D341Med (cell line): ENCODE measurements at places on chromosomes 6 and 20.

GRCh38 chr20:9515214-9515585 is 810 bp downstream of the LAMP5 start:
- DNase-seq: no peak

- no peak for DNase-seq
These were observed 22.0 kb downstream of the C6orf89 start for GRCh38 chr6:36907781-36908180.

DNA sequence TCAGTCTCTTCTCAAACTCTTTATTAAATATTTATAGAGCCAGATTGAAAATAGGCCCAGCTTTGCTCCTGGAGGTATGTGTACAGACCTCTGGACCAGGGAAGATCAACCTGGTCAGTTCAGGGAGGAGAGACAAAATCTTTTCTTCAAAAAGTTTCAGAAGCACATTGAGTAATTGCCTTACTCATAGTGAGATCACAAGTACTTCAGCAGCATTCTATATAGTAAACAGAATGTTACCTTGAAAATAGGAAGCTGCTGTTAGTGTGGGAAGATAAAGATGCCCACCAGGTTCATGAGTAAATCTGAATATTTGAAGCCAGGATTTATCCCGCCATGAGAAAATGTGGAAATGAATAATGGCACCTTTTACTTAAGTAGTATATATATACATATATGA is 665.9 kb upstream of the CITED2 start:
- no peak for DNase-seq

DNA sequence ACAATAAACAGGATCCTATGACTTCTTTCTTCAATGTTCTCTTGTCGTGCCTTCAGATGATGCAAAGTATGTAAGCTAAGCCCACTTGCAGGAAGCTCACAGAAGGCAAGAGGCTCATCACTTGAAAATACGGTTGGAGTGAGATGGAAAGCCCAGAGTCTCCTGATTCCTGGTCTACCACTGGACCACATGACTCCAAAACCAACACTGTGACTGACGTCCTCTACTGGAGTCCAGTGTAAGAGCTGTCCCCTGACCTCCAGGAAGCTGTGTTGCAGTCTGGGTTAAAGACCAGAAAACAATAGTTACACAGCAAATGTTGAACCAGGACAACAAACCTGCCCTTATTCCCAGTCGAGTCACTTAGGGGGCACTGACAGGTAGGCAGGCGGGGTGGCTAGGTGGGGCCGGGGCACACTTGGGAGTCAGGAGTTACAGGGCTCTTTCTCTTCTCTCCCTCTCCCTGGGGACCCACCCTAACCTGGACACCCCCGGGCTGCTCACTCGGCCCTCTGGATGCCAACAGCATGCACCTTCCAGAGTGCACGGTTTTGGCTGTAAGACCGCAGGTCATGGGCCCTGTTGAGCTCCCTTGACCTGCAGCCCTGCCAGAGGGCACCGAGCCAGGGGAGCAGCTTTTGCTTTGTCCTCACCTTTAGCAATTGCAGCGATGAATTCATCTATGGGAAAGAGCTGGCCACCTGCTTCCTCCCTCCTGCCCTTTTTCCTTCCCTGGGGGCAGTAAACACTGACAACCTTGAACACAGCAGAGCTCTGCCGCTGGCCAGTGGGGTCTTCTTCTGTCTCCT is 7.4 kb downstream of the PCK1 start:
- DNase-seq: no peak

DNA sequence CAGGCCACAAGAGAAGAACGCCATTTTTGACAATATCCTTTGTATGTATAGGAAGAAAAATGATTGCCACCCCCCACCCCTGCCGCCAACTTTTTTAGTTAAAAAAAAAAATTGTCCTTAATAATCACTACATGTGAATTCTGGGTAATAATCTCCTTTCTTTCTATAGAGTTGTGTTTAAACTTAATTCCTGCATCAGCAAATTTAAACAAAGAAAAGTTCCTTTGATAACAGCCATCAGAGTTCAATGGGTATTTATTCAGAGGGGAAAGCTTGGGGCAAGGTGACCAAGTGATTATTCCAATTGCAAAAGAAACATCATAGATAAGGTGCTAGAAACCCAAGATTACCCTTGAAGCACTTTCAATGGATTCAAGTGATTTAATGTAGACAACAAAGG is 47.0 kb downstream of the GCLC start:
- DNase-seq: no peak

DNA sequence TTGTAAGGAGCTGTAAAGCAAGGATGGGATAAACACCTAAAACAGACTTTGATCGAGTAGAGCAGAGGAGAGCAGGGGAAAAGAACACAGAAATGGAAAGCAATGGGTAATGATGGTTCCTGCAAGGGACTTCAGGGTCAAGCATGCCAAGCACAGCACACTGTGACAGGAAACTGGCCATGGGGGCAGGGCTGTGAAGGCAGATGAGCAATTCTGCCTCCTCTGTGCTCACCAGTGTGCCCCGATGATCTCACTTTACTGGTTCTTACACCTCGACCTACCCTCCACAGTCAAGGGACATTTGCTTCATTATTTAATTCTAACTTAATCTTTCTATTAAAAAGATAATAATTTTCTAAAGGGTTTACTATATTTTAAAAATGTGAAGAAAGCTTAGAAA is 21.6 kb upstream of the MYB start:
- no peak for DNase-seq

DNA sequence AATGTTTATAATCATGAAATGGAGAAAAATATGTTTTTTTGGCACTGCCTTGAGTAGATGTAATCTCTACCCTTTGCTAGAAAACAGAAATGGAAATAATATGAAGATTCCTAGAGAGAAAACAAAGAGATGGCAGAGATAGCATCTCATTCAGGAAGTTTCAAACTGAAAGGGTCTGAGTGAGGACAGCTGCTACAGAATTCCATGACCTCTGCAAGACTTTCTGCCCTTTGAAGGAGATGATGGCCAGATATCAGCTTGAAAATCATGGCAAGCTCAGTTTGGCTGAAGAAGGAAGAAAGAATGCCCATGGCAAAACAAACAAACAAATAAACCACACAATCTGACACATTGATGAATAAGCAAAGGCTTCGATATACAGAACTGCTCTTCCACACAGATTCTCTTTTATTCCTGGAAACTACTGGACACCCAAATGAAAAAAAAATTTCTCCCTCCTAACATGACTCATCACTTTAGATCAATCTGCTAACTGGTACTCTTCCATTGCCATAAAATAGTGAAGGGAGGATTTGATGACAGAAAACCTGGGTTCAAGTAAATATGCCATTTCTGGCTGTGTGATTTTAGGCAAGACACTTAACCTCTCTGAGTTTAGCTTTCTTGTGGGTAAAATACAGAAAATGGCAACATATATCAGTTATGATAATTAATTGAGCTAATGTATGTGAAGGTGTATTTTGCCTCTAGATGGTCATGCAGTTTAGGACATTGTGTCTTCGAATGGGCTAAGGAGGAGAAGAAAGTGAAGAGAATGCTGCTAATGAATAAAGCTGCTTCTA is 105.9 kb upstream of the SPACA1 start:
- no peak for DNase-seq

DNA sequence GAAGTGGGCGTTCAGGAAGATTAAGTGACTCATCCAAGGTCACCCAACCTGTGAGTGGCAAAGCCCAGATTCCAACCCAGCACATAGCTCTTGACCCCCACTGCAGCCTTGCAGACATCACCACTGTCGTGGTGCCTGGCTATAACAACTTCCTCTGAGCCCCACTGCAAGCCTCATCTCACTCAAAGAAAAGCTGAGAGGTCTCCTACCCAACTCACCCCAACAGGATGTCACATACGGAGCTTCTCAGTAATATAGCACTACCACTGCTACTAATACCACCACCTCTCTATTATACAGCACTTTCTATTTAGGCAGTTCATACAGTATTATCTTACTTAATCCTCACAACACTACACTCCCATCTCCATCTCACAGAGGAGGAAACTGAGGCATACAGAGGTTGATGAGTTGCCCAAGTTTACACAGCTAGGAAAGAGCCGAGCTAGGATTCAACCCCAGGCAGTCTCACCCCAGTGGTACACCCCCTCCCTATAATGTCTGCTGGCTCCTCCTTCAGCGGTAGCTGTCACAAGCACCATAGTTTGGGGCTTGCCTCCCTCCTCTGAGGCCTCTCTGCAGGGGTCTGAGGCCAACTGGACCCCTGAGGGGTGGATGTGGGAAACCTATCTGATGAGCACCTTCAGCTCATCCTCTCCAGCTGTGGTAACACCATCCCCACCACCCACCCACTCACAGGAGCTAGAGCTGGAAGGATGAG is 19.5 kb downstream of the TFEB start:
- DNase-seq: no peak
